ENCODE measurements at places on chromosomes 4 and X.

GRCh38 chr4:185108669-185109068 lies 34.4 kb upstream of the SLC25A4 start:
- DNase-seq: no peak

DNA sequence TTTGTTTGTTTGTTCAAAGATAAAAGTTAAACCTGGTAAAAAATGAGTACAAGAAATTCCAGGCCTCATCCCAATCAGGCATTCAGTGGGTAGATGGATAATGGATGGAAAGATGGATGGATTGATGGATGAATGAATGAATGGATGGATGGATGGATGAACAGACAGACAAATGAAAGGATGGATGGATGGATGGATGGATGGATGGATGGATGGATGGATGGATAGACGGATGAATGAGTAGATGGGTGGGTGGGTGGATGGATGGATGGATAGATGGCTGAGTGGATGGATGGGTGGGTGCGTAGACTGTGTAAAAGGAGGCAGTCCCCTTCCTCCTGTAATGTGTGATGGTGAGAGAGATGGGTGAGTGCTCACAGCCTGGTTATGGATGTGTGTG lies 206.7 kb downstream of the FRMPD4 start:
- no peak for DNase-seq

DNA sequence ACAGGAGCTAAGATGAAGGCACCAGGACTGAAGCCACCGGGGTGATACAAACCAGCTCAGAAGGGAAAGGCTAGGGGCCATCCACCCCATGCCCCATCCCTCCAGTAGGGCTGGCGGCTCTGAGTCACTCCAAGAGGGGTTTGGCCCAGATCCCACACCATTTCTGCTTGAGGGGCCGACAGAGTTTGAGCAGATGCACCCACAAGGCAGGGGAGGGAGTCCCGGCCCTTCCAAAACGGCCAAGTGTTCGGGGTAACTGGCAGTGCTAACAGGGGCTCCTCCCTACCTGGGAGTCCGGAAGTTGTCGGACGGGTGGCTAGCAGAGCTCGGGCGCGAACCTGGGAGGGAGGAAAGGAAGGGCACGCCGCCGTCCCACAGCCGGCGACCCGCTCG lies 412 bp downstream of the SLC10A3 start:
- DNase-seq: no peak

DNA sequence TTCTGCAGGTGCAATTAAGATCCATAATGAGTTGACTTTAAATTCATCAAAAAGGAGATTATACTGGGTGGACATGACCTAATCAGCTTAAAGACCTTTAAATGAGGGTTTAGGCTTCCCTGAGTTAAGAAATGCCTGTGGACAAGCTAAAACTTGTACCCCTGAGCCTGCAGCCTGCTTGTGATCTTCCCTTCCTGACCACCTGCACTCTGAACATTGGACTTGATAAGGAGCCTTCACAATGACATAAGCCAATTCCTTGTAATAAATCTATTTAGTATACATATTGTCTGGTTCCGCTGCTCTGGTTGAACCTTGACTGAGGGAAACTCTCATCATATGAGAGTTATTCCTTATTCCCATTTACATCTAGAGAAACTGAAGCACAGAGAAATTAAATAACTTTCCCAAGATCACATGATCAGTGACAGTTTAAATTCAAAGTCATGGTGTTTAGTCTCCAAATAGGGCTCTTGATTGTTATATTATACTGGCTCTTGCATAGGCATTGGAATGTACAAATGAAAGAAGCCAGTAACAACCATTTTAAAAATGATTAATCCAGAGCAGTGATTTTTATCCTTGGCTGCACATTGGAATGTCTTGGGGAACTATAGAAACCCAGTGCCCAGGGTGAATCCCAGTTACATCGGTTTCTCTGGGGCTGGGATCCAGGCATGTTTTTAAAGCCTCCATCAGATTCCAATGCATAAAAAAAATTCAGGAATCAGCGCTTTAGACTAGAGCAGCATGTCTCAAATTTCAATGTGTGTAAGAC lies 136.1 kb downstream of the MSL3 start:
- no peak for DNase-seq

- no peak for DNase-seq
Observed at GRCh38 chr4:105130945-105131344, 15.7 kb upstream of the TET2 start.

DNA sequence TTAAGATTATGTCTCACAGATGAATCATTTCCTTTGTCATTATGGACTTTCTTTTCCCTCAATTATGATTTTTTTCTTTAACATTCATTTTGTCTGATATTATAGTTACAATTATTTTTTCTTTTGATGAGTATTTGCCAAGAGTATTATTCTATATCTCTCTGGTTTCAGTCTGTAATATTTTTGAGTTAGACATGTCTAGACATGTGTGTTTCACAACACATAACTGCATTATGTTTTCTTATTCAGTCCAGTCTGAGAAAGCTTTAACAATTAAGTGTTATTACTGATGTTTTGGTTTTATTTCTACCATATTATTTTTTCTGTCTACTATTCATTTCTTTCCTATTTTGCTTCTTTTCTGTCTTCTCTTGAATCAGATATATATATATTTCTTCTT lies 108.3 kb upstream of the MID1IP1 start:
- no peak for DNase-seq

GRCh38 chr4:118395057-118395644 lies 42.3 kb upstream of the PRSS12 start:
- no peak for DNase-seq

DNA sequence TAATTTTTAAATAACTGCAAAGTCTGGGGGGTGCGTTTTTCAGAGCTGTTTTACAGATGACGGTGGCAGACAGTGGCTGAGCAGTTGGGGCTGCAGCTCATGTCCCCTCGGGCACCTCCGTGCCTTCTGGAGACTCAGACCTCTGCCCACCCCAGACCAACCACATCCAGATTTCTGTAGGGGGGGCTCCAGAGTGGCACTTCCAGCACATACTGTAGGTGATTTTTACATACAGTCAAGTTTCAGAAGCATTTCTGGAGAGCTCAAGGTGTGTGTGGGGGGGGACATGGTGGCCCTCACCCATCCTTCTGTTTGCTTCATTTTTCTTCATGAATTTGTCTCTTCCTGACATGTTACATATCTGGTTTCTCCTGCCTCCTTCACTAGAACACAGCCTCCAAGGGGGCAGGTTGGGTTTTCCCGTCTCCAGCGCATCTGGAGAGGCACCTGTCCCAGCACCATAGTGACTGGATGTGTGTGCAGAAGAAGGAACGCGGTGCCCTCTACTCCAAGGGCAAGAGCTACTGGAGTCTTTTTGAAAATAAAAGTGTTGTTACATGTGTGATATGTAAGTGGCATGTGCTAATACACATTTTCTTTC lies 37.5 kb downstream of the TMEM271 start:
- DNase-seq: no peak

GRCh38 chr4:143248827-143249226 lies 64.1 kb downstream of the USP38 start:
- no peak for DNase-seq

DNA sequence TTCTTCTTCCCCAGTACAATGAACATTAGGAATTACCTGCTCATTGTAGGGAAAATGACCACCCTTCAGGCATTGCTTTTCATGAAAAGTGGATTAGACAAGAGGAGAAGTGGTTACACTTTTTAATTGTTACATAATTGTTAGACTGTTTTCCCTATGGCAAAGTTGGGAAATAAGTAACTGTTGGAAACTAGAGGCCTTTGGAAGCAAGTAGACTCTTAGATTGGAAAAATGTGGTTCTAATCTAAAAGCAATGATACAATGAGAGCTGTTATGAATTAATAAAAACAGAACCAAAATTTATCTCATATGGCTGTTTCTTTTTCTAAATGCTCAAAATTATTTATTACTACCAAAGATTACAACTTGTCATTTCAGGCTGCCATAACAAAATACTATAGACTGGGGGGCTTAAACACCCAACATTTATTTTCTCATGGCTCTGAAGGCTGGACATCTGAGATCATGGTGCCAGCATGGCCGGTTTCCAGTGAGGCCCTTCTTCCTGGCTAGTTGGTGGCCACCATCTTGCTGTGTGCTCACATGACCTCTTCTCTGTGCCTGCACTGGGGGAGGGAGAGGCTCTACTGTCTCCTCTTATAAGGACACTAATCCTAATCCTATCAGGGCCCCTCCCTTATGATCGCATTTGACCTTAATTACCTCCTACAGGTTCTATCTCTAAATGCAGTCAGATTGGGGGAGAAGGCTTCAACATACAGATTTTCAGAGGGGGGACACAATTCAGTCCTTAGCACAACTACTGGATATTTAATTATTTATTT lies 12.5 kb downstream of the CC2D2A start:
- DNase-seq: no peak

DNA sequence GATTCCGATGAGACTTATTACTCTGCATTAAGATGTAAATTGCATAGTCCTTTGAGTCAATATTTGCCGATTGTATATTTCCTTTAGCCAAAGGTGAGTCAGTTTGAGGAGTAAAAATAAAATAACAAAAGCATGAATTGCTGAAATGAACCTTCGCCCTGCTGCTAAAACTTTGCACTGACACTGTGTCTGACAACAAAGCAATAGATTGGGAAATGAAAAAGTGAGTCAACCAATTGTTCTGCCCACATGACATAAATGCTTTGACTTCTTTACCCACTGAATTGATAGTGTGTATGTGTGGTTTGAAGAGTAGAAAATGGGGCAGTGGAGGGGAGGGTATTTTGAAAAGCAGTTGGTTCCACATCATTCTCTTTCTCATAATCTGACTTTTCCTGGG lies 88.4 kb upstream of the AFF2 start:
- no peak for DNase-seq

GRCh38 chr4:45939056-45939455 lies 184.8 kb downstream of the GABRG1 start:
- DNase-seq: no peak

- no peak for DNase-seq
Observed at GRCh38 chrX:31461266-31461665, 389.4 kb upstream of the FTHL17 start.

GRCh38 chr4:181541396-181541795 lies 701.8 kb upstream of the TENM3 start:
- DNase-seq: no peak

GRCh38 chrX:153723351-153724251 lies 586 bp downstream of the BCAP31 start:
- DNase-seq: peak; percentile 74

DNA sequence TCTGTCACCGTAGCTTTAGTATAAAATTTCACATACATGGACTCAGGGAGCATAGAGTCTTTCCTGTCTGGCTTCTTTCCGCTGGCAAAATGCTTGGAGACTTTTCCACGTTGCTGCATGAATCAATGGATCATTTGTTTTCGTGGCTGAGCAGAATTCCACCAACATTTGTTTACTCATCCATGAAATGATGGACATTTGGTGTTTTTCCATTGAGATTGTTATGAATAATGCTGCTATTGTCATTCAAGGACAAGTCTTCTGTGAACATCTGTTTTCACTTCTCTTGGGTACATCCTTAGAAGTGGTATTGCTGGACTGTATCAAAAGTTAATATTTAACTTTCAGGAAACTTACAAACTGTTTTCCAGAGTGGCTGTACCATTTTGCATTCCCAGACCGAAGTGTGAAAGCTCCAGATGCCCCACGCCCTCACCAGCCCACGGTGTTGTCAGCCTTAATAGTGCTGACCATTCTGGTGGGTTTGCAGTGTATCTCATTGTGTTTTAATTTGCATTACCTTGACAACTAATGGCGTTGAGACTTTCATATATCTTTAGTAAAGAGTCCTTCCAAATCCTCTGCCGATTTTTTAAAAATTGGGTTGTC lies 5.8 kb upstream of the TMEM271 start:
- DNase-seq: no peak

DNA sequence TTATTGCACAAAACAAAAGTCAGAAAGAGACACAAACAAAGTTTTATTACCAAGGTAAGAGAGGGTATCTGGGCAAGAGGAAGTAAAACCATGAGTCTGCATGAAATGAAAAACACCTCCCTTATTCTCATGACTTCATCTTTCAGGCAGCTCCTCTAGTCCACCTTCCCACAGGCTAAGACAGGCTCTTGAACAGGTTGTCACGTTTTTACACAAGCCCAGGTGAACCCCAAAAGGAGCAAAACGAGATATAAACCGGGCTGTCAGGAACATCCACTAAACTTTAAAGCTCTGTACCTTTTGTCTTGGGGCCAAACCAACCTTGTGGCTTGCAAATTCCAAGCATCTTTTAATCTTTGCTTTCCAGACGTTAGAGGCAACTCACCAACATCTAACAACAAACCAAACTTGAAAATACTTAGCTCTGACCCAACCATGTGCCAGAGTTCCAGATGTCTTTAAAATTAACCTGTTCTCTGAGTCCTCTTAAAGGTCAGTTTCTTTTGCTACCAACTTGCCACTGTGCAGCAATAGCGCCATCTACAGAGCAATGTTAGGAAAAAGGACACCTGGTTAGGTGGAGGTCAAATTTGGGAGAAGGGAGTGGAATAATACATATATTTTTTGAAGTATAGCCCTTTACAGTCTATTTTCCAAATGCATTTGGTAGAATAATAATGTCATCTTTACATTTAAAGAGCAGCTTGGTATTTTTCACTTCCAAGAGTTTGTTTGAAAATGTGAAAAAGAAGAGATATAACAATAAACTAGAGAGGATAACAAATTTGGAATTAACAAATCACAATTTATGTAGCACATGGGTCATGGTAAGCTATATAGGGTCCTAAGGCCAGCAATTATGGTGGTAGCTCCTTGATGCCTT lies 73.1 kb downstream of the QRFPR start:
- peak; percentile 41 for DNase-seq

DNA sequence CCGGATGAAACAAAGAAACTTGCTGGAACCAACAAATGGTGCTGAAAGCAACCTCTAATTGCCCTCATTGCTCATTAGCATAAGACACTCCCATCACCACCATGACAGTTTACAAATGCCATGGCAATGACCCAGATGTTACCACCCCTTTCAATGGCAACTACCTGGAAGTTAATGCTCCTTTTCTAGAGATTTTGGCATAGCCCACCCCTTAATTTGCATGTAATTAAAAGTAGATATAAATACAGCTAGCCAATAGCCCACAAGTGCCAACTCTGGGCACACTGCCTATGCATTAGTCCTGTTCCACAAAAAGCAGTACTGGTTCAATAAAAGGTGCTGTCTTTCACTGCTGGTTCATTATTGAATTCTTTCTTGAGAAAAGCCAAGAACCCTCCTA lies 410.3 kb upstream of the PPP1R2C start:
- no peak for DNase-seq

- no peak for DNase-seq
Observed at GRCh38 chr4:83364312-83364711, 29.7 kb upstream of the HPSE start.

DNA sequence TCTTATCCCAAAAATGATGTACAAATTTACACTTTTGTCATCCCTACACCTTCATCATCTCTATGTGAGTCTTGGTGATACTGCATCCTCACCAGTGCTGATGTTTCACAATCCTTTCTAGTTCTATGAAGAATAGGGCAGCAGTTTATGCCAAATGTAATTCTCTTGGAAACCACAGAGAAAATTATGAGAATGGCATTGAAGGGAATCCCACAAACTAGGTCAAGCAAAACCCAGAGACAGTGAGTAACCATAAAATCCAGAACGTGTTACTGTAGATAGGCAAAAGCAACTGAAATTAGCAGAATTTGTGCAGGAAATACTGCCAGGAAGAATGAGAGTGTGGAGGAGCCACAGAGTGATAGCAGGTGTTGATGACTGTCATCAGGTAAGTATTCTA lies 24.5 kb downstream of the IL15 start:
- DNase-seq: no peak

- DNase-seq: no peak
Observed at GRCh38 chr4:173450281-173450680, 51.4 kb upstream of the SCRG1 start.
